ENCODE measurements at places on chromosomes 5 and 9.

GRCh38 chr5:115379622-115380344 is 83.3 kb upstream of the CCDC112 start:
- DNase-seq = no peak

- DNase-seq = no peak
Observed at GRCh38 chr5:17224858-17225511, 7.6 kb downstream of the BASP1 start.

DNA sequence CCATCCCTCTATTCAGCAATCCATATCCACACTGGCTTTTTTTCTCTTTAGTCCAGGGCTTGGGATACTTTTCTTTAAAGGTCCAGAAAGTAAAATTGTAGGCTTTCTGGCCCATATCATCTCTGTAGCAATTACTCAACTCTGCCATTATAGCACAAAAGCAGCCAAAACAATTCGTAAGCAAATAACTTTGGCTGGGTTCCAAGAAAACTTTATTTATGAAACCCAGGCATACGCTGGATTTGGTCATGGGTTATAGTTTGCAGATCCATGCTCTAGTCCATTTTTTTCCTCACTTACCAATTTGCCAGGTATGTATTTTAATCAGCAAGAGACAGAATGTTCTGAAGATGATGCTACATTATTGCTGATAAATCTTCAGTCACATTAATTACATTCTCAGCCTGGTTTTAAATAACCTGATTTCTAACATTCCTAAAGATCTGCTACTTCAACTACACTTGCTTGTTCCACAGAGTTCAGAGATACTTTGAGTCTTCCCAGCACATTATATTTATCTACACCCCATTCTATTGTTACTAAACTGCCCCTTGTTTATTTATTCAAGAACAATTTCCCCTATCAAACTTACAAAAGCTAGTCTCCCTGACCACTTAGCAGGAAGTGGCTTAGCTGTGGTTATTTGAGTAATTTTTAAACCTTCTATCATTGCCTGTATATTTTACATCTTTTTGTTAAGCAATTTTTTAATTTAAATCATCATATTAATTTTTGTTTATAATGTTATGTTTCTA is 161.0 kb downstream of the ISL1 start:
- DNase-seq = no peak

- no peak for DNase-seq
Observed at GRCh38 chr5:1338196-1338490, 6.8 kb downstream of the CLPTM1L start.

GRCh38 chr5:77960863-77961396 is 184.8 kb upstream of the TBCA start:
- DNase-seq = no peak

DNA sequence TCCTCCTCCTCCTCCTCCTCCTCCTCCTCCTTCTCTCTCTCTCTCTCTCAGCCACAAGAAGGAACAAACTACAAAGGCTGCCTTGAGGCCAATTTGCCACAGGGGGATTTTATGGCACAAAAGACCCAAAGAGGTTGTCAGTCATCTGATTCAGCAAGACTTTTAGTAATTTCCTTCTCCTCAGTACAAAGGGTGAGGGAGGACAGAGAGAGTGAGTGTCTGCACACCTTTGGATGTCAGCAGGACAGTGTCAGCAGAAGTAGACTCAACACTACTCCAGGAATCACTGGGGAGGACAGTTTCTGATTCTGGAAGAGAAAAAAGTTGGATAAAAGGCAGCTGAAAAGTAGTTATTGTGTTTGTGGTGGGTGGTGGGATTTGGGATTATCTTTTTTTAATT is 13.6 kb downstream of the TIMD4 start:
- DNase-seq = no peak

DNA sequence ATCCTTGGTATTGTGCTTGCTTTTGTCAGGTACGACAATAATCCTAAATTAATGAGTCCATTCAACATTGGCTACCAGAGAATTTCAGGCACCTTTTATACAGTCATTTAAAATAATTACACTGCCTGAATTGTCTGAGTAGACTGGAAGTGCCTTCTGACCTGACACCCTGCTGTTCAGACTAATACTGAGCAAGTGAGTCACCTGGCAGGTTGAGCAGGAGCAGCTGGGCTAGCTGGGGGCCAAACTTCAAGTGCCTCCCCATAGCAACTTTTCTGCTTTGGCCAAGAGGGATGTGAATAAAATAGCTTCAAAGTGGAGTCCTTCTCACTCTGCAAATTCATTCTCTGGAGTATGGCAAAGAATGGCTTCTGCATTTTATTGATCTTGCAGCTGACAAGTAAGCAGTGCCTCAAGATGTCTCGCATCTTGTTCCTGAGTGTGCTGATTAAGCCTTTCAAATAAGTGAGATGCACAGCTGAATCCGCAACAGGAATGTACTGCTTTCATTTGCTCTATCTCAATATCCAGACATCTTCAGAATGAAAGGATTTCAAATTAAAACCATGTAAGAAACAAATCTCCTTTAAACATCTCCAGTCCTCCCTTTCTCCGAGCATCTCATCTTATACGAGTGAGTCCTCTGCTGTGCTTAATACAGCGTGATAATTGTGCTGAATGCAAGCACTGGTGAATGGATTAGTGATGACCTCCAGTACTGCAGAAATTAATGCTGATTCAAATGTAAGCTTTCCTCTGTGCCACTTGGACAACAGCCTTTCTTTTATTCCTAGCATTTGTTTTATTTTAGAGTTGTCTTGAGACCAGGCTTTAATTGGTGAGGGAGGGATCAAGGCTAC is 271.2 kb downstream of the EDIL3 start:
- no peak for DNase-seq

- no peak for DNase-seq
Observed at GRCh38 chr9:123246534-123246933, 21.9 kb downstream of the STRBP start.

DNA sequence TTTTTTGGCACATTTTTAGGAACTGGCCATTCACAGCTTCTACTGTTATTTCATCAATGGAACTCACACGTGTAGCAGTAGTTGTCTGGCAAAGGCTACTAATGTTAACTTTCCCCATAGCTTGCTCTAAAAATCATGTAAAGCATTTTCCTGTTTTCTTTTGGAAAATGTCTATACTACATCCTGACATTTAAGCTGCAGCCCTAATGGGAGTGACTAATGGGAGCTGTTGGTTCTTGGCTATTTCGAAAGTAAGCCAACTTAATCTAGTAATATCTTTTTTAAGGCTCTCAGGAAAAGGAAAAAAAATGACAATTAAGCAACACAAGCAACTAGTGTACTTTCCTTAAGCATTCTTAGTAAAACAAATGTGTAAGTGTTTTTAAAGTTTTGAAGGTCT is 169.2 kb downstream of the SLC12A2 start:
- no peak for DNase-seq

DNA sequence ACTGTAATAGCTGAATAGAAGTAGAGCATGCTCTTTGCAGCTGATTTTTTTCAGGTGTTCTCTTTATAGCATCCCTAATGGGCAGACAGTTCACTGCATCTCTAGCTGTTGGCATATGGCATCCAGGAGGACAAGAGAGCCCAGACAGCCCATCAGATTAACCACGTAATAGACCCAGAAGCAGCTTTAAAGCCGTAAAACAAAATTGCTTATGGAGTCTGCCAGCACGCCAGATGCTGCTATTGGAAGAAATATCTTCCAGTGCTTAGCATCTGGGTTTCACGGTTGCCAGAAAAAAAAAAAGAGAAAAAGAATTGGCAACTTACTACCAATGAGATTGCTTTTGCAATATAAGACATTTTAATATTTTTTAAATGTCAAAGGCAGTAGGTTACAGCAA is 869.4 kb upstream of the NUDT12 start:
- DNase-seq = no peak

GRCh38 chr9:91949946-91950664 is at the start of gene ROR2:
Gene ROR2, minus strand, starts transcription at chr9:91950228.
- DNase-seq = peak; percentile 42

DNA sequence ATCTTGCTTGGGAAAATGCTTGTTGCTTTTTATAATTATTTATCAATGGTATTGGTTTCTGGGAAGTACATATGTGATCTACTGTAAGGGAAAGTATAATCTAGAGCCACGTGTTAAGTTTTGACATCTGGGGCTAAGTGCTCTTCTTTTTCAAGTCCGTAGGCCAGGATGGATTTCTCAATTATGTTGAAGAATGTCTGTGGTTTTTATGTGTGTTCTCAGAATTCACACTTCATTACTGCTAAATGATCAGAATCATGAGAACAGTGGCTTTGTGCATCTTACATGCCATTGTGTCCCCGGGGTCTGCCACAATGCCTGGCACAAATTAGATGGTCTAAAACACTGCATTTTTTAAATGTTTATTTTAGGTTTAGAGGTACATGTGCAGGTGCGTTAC is 14.5 kb upstream of the AUH start:
- no peak for DNase-seq

GRCh38 chr5:11174591-11174990 is 413.6 kb upstream of the DAP start:
- no peak for DNase-seq

Measured in fibroblast of the conjunctiva (primary cell).